EL (cell line): ENCODE measurements at places on chromosomes 16 and 17.

GRCh38 chr16:53680756-53681155, 22.9 kb downstream of the RPGRIP1L start:
- no peak for DNase-seq

DNA sequence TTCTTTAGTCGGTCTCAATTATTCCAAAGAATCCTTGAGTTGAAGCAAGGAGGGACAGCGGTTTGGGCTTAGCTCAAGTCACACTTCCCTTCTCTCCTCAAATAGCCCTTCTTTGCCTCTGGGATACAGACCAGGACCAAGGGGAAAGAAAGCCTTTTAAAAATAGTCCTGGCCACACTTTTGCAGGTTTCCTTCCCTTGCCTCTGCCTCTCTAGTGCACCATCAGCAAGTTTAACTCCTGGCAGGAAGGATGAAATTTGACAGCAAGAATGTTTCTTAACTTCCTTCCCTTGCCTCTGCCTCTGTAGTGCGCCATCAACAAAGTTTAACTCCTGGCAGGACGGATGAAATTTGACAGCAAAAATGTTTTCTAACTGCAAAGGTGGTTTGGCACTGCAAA, 7.2 kb upstream of the G6PC1 start:
- no peak for DNase-seq

DNA sequence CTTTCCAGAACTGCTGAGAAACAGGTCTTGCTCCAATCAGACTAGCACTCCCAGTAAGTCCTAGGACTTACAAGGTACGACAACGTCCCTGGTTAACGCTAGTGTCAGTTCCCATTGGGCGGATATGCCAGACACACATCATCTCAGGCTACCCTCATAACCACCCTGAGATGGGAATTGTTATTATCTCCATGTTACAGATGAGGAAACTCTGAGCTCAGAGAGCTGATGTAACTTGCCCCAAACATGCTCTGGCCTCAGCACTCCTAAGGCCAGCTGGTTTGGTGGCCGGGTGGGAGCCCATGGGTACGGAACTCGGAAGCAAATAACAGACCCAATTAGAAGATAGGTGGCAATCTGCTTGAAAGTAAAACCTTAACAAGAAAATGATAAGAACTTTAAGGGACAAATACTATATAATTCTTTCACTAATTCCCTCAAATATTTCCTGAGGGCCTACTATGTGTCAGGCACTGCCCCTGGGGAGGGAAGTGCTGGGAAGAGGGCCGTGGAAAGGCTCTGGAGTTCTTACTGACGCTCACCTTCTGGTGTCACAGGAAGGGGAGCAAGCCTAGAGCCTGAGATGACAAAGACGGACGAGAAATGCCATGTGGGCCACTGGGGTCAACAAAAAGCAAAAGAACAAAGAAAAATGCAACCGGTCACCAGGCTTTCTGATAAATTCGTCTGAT, 6.9 kb downstream of the CREBBP start:
- no peak for DNase-seq

GRCh38 chr17:58679263-58680037, 12.4 kb downstream of the TEX14 start:
- DNase-seq = peak; percentile 47

- DNase-seq = no peak
Measured at GRCh38 chr16:78170494-78170933, 71.1 kb downstream of the WWOX start.

- peak; percentile 65 for DNase-seq
Measured at GRCh38 chr17:71392715-71393567, 727.9 kb upstream of the SOX9 start.

DNA sequence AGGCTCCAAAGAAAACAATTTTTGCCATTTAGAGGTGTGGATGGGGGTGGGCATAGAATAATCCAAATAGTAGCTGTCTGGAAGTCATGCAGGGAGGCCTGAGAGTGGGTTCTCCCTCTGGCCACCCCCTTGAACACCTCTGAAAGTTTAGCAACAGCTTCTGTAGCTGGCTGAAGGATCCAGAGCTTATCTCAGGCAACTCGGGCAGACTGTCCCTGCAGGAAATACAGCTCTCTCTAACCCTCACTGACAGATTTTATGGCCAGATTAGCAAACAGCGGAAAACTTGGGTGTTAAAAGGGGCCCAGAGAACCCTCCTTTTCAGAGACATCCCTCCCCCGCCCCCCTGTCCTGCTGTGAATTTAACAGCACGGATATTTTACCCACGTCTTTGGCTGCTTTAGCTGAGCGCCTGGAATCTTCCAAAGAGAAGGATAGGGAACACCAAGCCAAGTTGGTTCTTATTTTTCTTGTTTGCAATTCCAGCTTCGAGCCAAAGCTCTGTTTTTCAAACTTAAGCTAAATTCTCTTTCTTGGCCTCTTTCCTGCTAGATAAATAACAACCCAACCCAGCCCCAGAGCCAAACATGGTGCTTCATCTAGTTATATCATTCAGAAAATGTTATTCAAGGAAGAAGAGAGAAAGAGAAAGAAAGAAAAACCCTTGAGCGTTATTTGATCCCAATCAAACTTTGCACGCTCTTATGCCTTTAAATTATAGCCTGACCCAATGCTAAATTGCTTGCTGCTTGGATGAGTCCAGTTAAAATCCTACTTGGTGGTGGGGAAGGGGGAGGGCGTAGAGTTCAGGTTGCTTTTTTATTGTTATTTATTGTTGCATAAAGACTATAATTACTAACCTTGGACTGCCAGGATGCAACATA, 2.3 kb upstream of the HOXB2 start:
- no peak for DNase-seq

DNA sequence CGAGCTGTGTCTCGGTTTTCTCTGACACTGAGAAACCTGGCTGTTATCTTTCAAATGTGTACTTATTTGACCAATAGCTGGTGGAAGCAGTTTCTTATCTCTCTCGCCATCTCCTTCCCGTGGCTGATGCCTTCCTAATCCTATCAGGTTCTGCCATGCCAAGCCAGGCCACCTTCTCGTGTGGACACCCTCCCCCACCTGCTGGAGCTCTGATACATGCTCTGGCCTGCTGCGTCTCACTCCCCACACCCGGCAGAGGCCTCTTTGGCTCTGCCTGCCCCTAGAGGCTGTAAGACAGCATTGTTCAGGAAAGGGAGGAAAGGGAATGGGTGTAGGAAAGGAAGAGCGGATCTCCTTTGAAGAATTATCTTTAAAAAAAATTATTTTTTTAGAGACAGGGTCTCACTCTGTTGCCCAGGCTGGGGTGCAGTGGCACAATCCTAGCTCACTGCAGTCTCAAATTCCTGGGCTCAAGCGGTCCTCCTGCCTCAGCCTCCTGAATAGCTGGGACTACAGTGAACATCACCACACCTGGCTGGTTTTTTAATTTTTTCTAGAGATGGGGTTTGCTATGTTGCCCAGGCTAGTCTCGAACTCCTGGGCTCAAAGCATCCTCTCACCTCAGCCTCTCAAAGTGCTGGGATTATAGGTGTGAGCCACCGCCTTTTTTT, 7.5 kb upstream of the ARMC5 start:
- DNase-seq = peak; percentile 74

DNA sequence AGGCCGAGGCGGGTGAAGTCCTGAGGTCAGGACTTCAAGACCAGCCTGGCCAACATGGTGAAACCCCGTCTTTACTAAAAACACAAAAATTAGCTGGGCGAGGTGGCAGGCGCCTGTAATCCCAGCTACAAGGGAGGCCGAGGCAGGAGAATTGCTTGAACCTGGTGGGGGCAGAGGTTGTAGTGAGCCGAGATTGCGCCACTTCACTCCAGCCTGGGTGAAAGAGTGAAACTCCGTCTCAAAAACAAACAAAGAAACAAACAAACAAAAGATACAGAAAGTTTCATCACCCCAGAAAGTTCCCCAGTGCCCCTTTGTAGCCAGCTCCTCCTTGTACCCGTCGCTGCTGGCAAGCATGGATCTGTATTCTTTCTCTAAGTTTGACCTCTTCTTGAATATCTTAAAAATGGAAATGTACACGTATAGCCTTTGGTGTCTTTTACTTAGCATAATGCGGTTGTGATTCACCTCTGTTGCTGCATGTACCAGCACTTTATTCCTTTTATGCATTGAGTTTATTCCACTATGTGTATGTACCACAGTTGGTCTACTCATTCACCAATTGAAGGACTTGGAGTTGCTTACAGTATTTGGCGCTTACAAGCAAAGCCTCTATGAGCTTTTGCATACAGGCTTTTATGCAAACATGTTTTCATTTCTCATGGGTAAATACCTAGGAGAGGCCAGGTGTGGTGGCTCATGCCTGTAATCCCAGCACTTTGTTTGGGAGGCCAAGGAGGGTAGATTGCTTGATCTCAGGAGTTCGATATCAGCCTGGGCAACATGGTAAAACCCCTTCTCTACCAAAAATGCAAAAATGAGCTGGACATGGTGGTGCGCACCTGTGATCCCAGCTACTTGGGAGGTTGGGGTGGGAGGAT, 87.5 kb upstream of the CLEC18A start:
- no peak for DNase-seq

DNA sequence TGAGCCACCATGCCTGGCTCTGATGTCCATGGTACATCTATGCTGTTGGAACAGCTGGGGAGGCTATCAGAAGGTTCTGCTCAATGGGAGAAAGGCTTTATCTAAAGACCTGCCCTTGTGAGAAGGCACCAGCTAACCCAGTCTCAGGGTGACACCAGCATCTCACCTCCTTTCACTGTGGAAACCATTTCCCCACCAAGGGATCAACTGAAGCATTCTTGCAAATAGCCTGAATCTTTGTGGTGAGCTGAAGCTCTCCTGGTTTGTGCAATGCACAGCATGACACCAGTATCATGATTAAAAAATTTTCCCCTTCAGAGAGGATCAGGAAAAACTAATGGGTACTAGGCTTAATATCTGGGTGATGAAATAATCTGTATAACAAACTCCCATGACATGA, 5.1 kb downstream of the CCL18 start:
- no peak for DNase-seq

- DNase-seq = no peak
Measured at GRCh38 chr17:29562615-29563014, 4.2 kb downstream of the ABHD15 start.

DNA sequence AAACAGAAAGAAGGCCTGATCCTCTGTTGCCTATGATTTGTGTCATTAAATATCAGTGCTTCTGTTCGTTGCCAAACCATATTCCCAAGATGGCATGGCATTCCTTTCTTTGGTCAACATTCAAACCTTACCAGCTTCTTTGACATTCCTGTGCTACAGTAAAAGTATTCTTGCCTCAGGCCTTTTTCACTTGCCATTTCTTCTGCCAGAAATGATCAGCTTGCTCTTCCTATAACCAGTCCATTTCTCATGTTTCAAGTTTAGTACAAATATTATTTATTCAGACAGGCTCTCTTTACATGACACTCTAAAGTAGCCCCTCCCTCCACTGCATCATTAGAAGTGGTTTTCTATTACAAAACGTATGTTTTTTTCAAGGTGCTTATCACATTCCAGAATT, 278.3 kb downstream of the KCNJ2 start:
- peak; percentile 10 for DNase-seq
